CD4-positive, alpha-beta T cell treated with Interleukin-2 at 100 ng/mL for 4 hours (primary cell): ENCODE measurements at places on chromosomes 7 and 10.

GRCh38 chr7:128164061-128164954, 76.8 kb upstream of the LEP start:
- no peak for DNase-seq

DNA sequence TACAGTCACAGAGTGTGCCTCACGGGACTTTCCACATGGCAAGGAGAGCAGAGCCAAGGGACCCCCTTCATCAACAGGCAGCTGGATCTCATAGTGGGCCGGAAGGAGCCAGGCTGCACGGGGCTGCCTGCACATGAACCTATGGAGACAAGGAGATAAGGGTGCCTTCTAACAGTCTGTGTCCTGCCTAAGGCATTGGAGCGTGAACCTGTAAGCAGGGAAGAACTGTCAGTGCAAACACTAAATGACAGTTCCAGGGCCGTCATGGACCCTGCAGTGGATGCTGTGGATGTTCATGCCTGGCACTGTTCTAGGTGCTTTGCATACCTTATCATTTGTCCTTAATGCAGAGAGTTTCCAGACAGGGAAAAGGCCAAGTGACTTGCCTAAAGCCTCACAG, 85.9 kb downstream of the WIPF3 start:
- DNase-seq: no peak

- no peak for DNase-seq
These were observed 990.6 kb upstream of the PHF14 start for GRCh38 chr7:9983048-9983447.

DNA sequence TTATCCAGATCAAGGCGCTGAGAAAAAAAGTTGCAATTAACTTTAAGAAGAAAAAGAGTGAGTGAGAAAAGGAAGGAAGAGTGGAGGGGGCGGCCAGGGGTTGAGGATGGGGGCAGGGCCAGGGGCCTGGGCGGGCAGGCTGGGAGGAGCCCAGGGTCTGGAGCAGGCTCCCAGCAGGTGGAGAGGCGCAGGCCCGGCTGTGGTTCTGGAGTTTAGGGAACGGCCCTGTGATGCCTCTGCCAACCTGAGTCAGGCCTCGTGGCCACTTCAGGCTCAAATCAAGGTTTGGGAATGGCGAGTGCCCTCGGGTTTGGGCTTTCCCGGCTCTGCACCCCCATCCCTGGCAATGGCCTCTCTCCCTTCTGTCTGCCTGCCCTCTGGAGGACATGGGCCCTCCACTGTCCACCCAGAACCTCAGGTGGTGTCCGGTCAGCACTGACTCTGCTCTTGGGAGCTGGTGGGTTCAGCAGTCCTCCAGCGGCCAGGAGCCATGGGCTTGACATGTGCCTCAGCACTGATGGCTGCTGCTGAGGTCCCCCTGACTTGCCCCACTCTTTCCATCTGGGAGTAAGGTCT, 41.0 kb upstream of the EMX2 start:
- DNase-seq: no peak

- no peak for DNase-seq
These were observed 11.8 kb downstream of the MOSPD3 start for GRCh38 chr7:100623951-100624824.

GRCh38 chr10:48253970-48254657, 20.4 kb downstream of the FRMPD2 start:
- no peak for DNase-seq

- peak; percentile 29 for DNase-seq
These were observed 26.4 kb downstream of the PARP12 start for GRCh38 chr7:140036224-140036962.

- no peak for DNase-seq
These were observed 61.7 kb downstream of the AGK start for GRCh38 chr7:141612861-141613260.

- peak; percentile 56 for DNase-seq
These were observed 73.4 kb downstream of the SHH start for GRCh38 chr7:155738652-155739537.

GRCh38 chr10:16891375-16892313, 74.4 kb upstream of the RSU1 start:
- DNase-seq: peak; percentile 59

GRCh38 chr7:99617192-99617781, 541 bp downstream of the ZSCAN25 start:
- no peak for DNase-seq

DNA sequence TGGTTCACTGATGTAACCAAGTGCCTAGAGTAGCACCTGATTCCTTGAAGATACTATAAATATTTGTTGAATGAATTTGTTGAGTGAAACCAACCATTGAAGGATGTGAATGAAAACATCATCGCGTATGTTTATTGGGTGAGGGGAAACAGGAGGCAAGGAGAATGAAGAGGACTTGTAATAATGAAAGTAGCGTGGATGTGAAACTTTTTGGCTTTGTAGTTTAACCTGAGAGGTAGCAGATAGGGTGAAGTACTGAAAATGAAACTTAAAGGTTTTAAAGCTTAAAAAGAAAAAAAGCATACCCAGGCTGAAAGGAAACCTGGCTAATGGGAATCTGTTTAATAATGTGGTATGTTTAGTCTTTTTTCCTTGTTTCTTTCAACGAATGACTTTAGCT, 5.2 kb downstream of the CCNY start:
- peak; percentile 35 for DNase-seq

DNA sequence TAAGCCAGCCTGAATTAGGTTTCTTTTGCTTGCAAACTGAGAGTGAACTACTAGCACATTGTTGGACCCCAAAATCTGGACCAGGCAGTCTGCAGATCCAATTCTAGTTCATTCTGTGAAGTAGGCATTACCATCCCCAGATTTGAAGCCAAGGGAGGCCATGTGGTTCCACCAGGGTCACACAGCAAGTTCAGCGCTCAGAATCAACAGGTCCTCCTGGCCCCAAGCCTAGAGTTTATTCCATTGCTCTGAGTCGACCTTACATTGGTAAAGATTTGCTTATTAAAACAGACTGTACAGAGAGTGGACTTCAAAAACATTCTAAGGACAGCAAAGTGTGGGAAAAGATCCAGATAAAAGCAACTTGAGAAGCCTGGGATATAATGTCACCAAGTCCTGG, 50.9 kb downstream of the AFAP1L2 start:
- no peak for DNase-seq

GRCh38 chr7:42253316-42253715, 16.3 kb upstream of the GLI3 start:
- no peak for DNase-seq

GRCh38 chr7:104694710-104695109, 319.3 kb upstream of the KMT2E start:
- DNase-seq: no peak

DNA sequence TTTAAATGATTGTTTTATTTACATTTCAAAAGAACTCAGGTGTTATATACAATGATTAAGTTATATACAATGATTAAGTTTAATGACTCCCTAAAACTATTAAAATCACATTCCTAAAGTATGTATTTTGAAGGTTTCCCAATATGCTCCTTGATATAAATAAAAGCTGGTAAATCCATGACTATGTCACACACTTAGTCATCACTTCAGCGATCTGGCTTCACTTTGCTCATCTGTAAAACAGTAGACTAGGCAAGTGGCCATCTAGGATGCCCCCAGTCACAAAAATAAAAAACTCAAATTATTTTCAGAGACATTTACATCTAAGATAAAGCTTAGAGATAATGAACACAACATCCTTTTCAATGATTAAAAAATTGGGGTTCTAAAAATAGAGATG, 10.8 kb downstream of the ICA1 start:
- DNase-seq: no peak

DNA sequence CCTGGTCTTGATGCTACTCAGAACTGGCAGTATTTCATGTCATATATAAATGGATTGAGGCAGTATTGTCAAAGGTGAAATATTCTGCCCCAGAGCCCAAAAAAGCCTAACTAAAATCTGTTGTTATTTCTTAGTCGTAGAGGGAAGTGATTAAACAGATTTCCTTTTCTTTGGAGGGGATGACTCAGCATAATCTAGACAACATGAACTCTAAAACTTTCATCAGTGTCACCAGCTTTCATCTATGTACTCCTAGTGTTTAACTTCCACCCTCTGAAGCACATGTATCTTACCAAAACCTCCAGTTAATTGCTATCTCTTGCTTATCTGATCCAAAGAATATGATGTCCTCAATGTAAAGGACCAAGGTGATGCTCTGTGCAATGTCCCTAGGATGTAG, 97.1 kb upstream of the ARID5B start:
- no peak for DNase-seq

GRCh38 chr7:102888561-102889233, 24.1 kb upstream of the LRRC17 start:
- DNase-seq: no peak

- no peak for DNase-seq
These were observed 788.4 kb upstream of the SORCS1 start for GRCh38 chr10:107952649-107953556.

DNA sequence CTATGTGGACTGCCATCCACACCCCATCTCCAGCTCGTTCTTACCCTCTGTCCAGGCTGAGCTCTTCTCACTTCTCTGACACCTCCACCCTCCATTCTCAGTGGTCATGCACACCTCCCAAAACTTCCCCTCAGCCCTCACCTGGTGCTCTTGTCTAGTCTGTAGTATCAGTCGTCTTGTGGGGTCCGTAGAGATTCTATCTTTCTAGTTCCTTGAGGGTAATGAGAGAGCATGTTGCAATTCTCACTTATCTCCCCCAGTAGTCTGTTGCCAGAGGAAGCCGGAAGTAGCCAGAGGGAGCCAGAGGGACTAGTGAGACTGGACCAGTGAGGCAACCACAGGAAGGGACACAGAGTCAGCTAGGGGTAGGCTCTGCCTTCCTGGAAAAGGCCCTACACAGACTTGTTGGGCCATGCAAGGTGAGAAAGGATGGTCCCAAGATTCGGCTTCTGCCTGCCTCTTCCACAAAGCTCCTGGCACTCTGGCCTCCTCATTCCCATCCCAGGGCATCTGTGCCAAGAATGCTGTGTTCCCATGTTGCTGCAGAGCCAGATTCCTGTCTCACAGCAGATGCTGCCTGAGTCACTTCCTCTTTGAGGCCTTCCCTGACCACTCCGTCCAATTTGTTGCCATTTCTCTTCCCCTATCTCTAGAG, 50.6 kb upstream of the DUSP5 start:
- DNase-seq: no peak

DNA sequence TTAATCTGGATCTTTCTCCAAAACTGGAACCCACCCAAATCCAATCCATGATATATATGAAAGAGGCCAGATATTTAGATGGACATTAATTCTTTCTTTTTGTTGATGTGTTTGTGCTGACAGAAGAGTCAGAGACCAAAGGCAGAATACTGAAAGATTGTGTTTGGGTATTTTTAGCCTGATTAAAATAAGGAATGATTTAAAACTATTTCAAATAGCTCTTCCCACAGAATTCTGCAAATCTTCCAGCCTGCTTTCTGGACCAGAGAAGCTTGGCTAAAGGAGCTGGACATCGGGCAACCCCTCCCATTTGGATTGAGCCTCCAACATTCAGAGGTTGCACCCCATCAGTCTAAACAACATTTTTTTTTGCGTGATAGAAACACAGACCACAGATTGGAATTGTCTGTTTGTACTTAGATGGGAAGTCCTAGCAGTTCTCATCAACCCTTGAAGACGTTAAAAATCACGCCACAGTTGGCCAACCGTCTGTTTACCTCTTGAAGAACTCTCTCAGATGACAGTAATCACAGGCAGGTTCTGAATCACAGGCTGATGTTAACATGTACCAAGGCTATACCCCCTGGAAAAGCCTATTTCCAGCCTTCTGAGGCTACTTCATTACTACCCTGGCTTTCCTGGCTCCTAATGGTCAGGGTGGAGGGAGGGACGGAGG, 155.2 kb upstream of the NRP1 start:
- DNase-seq: no peak

DNA sequence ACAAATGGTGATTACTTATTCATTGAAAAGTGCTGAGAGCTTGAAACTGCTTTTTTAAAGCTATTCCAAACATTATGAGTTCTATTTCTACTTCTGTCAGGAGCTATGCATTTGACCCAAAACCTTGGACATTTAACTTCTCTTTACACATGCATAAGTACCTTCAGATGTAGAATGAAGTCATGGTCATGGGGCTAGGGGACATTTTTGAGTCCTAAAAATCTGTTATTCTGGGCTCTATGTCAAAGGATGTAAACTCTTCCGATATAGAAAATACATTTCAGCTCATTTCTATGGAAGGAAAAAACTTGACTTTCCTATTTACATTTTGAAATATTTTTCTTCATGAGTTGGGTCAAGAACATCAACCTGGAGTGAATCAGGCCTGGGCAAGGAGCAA, 179.5 kb upstream of the CXCL12 start:
- no peak for DNase-seq

- DNase-seq: no peak
These were observed 104.6 kb upstream of the GDF10 start for GRCh38 chr10:47195274-47195885.

GRCh38 chr10:9229702-9230244, 1175.3 kb downstream of the GATA3 start:
- peak; percentile 3 for DNase-seq

- no peak for DNase-seq
These were observed 19.8 kb downstream of the LSMEM1 start for GRCh38 chr7:112500619-112501018.

DNA sequence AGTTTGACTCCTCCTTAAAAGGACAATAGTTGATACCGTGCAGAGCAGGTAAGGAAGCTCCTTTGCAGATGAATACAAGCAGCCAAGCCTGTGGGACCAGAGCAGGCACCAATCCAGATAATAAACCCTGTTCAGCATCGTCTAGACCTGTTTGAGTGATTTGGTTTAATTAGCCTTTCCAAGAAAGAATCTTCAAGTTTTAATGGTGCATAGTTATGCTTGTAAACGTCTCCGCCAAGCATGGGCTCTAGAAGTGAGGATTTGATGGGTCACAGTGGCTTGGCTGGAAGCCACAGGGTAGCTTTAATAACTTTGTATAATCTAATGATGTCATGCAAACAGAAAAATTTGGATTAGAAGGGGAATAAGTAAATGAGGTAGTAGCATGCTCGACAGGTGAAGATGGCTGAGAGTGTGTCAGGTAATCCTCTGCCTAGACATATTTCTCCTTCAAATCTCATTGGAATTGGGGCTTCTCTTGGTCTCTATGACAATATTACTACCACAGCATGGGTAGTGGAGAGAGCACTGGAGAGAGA, 188.4 kb downstream of the DYNC1I1 start:
- DNase-seq: no peak

DNA sequence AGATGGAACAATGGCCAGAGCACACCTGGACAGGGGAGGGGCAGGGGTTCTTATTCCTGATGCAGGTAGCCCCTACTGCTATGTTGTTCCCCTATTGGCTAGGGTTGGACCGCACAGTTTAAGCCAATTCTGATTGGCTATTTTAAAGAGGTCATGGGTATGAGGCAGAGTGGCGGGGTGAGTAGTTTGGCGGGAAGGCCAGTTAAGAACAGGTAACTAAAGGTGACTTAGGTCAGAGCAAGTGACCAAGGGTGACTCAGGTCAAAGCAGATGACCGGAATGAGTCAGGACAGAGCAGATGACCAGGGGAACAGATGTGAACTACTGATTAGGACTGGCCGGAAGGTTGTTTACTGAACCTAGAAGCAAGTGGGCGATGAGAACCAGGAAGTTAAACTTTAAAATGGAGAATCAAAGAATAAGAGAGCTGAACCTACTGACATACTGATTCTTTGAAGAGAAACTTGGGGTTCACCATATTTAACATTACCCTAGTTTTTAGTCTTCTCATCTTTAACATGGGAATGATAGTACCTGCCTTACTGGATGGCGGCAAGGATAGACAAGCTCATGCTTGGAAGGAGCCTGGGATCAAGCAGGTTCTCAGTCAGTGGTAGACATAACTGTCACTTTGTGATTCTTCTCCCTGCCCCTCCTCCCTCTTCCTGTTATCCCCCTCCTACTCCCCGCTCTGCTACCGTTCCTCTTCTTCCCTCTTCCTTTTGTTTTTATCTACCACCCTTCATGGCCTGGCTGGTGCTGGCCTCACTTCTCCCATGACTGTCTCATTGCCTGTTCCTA, 55.0 kb downstream of the CCNY start:
- no peak for DNase-seq

GRCh38 chr10:52437205-52437646, 123.1 kb downstream of the DKK1 start:
- no peak for DNase-seq
